ENCODE measurements at places on chromosomes 2 and 18.

- DNase-seq = no peak
Observed at GRCh38 chr2:58494071-58494501, 253.0 kb upstream of the FANCL start.

GRCh38 chr2:160203422-160203821 lies 3.4 kb upstream of the ITGB6 start:
- no peak for DNase-seq

- peak; percentile 52 for DNase-seq
Observed at GRCh38 chr2:121128741-121129659, 156.0 kb downstream of the TFCP2L1 start.

DNA sequence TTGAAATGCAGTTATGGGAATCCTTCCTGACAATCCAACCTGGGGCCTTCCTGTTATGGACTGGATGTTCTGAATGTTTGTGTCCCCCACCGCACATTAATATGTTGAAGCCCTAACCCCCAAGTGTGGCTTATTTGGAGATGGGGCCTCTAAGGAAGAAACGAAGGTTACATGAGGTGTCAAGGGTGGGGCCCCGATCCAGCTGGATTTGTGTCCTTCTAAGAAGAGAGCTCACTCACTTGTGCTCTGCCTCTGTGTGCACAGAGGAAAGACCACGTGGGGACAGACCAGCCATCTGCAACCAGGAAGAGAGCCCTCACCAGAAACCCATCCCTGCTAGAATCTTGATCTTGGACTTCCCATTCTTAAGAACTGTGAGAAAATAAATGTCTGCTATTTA lies 44.4 kb downstream of the MAP3K19 start:
- no peak for DNase-seq

- peak; percentile 74 for DNase-seq
Observed at GRCh38 chr18:24397694-24398368, at the start of gene OSBPL1A. OSBPL1A (minus strand) TSS chr18:24397824; CDS start chr18:24377533, 20,291 bp downstream.

DNA sequence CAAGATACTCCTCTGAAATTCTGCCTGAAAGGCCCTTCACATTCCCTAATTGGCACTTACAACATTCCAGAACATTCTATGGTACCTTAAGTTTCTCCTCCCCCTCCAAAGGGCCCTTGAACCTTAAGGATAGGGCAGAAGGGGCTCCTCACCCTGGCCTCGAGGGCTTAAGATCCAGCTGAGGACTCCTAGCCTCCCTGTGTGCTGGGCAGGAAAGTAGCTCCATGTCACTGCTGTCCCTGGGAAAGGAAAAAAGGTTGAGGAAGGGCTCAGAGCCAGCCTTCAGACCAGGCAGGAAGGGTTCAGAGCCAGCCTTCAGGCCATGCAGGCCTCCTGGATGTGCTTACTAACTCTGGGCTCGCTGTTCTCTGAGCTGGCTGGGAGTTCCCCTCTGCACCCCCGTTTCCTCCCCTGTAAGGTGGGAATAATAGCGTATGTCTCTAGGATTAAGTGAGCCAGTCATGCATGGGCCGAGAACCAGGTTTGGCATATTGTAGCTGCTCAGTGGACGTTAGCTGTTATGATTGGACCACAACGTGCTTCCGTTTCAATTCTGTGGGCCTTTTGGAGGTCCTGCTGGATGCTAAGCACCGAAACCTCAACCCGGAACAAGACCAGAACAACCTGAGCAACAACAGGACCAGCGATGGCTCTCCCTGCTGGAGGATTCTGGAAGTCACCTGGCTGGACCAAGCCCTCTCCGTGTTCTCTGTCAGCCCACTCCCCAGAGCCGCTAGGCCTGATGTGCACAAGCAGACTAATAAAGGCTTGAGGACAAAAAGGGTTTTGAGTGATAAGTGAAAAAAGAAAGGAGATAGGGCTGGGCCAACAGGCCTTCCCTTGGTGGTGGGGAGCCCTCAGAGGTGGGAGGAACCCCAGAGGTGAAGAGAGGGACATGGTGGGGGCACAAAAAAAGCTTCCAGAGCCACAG lies 1.0 kb upstream of the B3GNT7 start:
- DNase-seq = no peak

- DNase-seq = no peak
Observed at GRCh38 chr18:6759579-6759978, 30.1 kb downstream of the ARHGAP28 start.

- DNase-seq = no peak
Observed at GRCh38 chr2:108965540-108966289, 23.3 kb downstream of the EDAR start.

- DNase-seq = no peak
Observed at GRCh38 chr2:34193164-34193563, 594.1 kb upstream of the FAM98A start.

GRCh38 chr2:33168922-33169321 lies 222.2 kb downstream of the LTBP1 start:
- DNase-seq = no peak

DNA sequence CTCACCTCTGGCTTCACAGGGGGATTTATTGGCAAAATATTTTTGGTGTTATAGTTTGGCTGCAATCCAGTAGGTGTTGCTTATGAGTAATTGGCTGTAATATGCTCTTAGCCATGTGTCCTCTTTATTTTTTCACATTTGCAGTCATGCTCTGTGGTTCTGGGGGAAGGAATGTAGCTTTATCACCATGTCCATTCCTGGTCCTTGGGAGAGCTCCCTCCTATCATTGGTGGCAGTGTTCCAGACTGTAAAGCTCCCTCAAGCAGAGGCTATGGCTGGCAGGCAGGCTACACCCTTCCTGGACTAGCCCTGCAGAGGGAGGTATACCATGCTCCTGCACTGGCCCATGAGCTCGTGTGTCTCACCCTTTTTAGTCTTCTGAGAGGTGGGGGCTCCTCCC lies 120.0 kb upstream of the FSIP2 start:
- DNase-seq = peak; percentile 89

DNA sequence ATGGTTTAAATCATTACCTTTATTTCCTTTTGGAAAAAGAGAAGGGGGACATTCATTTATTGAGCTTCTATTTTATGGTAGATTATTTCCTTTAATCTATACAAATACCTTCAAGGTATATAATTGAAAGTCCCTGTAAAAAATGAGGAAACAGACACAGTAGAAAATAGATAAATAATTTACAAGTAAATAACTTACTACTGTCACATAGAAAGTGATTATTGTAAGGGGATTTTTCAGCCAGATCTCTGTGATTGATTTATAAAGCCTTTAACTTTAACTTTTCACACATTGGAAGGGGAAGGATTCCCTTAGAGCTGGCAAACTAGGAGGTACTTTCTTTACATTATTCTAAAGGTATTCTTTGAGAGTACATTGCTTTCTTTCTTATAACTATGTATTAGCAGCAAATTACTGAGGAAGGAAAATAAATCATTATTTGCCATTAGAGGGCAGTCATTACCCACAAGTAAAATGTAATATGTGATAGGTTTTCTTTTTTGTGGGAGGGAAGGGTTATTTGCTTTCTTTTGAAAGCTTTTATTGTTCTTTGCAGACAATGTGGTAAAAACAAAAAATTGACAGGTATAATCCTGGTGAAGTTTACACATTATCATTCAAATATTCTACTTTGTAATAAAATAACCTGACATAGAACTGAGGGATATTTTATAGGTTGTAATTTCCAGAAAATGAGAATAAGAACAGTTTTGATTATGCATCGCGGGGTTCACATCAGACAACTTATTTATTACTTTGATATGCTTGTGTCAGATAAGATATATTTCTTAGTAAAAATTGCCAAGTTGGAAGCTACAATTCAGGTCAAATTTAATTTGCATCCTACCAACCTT lies 24.8 kb upstream of the RPE start:
- no peak for DNase-seq

GRCh38 chr18:37179384-37179783 lies 350.5 kb downstream of the KIAA1328 start:
- DNase-seq = no peak

GRCh38 chr2:70994009-70994698 lies 519 bp downstream of the TEX261 start:
- DNase-seq = no peak

- no peak for DNase-seq
Observed at GRCh38 chr2:175126661-175127060, 41.3 kb downstream of the ATF2 start.

GRCh38 chr18:56986829-56987228 lies 160.1 kb upstream of the BOD1L2 start:
- no peak for DNase-seq

DNA sequence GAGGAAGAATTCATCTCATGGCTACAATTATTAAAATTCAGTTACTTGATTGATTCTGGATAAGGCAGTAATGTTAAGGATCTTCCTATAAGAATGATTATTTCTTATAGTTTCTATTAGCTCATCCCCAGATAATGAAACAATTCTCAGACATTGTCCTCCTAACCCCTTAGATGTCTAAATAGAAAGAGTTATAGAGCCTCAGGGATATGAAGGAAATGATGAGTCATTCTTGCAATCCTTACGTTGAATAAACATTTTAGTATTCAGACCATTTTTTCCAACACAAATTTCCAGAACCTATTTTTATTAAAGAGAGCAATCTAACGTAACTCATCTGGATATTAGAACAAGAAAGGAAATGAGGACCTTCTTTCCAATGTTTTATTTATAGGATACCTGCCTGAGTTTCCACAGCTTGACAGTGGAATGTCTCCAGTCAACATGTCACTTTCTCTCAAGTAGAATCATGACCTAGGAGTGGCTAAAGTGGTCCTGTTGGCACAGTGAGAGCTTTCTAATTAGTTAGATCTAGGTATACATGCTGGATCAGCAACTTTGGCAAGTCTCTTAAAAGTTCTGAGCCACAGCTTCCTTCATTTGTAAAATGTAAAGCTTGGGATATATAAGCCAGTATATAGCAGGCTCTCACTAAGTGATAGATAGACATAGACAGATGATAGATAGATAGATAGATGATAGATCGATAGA lies 88.0 kb upstream of the RAB27B start:
- peak; percentile 18 for DNase-seq

- no peak for DNase-seq
Observed at GRCh38 chr2:85803704-85804425, 50.1 kb downstream of the ATOH8 start.

DNA sequence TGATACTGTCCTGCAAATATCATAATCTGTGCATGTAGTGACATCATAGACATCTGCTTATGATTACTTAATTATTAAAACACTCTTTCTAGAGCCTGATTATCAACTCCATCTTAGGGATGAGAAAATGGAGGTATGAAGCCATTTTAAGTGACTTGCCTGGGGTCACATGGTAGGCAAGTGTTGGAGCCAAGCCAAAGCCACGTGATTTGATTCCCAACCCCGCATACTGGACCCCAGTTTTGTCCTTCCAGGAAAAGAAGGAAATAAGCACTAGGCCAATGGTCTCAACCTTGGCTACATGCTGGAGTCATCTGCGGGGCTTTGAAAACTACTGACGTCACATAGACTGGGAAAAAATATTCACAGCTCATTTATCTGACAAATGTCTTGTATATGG lies 19.6 kb upstream of the SEH1L start:
- no peak for DNase-seq

GRCh38 chr2:202237787-202238233 lies 587 bp downstream of the SUMO1 start:
- DNase-seq = peak; percentile 2

GRCh38 chr2:195049372-195050031 lies 607.5 kb upstream of the SLC39A10 start:
- peak; percentile 4 for DNase-seq

DNA sequence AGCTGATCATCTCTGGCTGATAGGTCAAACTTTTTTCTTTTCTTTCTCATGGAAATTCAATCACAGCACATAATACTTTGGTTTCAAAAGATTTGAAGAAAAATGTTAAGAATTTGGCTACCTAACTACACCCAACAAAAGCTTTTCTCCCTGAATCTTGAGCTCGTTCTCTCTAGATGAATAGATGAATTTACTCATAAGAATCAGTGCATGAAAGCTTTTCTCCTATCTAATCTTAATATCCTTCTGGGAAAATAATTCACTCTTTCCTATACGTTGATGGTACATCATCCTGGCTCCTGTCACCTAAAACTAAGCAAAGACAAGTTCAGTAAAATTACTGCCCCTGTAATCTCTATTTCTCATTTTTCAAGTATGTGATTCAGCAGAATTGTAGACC lies 1479.1 kb downstream of the DPP10 start:
- no peak for DNase-seq

- DNase-seq = no peak
Observed at GRCh38 chr2:177187631-177188312, 24.8 kb upstream of the HNRNPA3 start.

GRCh38 chr18:12327510-12328178 lies 19.6 kb downstream of the TUBB6 start:
- peak; percentile 70 for DNase-seq

GRCh38 chr2:42046819-42047487 lies 868 bp upstream of the PKDCC start:
- DNase-seq = no peak

GRCh38 chr2:48444404-48444803 lies 85.5 kb upstream of the STON1 start:
- DNase-seq = no peak

GRCh38 chr2:163573652-163574051 lies 162.2 kb downstream of the FIGN start:
- no peak for DNase-seq

DNA sequence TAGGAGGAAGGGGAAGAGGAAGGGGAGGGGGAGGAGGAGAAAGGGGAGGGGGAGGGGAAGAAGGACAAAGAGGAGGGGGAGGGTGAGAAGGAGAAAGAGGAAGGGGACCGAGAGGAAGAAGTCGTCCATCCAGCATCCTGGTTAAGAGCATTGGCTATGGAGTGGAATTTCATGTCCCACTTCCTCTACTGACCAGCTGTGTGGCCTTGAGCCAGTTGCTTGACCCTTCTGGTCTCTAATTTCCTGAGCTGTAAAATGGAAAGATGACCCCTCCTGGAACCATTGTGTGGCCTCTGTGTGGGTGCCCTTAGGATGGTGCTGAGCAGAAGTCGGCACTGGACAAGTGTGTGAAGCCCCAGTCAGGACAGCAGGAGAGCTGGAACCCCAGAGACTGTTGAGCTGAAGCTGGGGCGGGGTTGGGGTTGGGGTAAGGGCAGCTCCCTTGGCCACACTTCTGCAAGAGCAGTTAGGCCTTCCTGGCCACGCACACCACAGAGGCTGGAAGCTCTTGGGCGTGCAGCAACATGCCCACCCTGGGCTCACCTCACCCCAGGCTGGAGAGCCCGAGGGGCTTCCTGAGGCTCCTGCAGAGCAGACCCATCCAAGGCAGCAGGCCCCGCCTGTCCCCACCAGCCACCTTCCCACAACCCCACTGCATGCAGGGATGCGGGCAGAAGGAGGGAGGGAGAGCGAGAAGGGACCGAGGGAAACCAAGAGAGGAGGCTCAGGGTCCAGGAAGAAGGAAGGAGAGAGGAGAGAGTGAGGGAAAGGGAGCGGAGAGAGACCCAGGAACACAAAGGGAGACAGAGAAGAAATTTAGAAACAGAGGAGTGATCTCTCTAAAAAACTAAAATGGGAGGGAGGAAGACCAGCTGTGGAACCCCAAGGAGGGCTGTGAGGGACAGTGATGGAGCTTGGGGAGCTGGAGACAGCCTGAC lies 16.2 kb downstream of the ADRA2B start:
- no peak for DNase-seq

DNA sequence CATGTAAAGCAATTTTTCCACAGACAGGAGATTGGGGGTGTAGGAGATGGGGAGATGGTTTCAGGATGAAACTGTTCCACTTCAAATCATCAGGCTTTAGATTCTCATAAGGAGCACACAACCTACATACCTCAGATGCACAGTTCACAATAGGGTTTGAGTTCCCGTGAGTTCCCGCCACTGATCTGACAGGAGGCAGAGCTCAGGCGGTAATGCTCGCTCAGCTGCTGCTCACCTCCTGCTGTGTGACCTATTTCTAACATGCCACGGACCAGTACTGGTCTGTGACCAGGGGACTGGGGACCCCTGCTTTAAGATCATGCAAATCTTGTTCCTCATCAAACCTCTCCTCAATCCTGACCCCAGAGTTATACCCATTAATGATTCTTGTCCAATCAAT lies 70.1 kb downstream of the RPE start:
- no peak for DNase-seq
